ENCODE measurements at places on chromosomes 11 and 22.

DNA sequence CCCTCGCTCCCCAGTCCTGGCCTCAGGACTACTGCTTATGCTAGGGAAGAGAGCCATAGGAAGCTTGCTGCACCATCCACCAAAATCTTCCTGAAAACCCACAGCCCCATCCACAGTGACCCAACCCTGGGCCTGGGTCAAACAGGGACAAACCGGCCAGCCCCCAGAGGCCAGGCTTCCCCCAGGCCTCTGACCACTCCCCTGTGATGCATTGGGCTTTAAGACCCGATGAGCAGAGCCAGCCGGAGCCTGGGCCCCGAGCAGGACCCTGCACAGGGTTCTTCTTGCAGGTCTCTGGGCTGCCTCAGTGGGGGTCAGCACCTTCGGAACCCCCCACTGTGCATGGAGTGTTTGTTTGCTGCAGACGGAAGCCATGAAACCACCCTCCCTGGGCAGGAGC is 583.7 kb downstream of the BRD1 start:
- no peak for DNase-seq

GRCh38 chr22:32909581-32910428 is 108.3 kb downstream of the TIMP3 start:
- DNase-seq = no peak

- no peak for DNase-seq
These were observed at the start of gene KIRREL3 for GRCh38 chr11:127000291-127000968. TSS of gene KIRREL3 (minus strand) at chr11:127000770.

DNA sequence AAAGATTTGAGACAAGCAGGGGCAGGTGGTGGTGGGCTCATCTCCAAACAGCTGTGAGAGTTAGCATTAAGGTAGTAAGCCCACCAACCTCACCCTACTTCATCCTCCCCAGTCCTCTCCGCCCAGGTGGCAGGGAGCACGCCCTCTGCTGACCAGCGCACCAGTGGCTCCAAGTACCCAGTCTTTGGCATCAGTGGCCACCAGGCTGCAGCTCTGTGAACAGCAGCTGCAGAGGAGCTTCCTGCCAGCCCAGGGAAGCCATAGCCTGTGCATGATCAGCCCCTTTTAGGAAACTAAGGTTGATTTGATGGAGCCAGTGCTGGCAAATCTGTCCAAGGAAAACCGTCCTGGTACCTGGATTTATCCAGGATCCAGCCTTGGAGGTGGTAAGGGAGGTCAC is 21.7 kb downstream of the CAVIN3 start:
- DNase-seq = no peak

GRCh38 chr11:123202155-123203151 is 7.4 kb upstream of the CLMP start:
- DNase-seq = no peak

Measured in CD4-positive, alpha-beta T cell treated with Interleukin-4 for 1 hour (primary cell).